Bronchial smooth muscle cell (primary cell): ENCODE measurements at places on chromosomes 11 and 22. TPM values are rescaled to one million over a fixed set of nuclear protein-coding genes. Genes with fewer than 3 reads are reported as not detected.

OR4D5 gene
- not detected in 2 replicates for total RNA-seq

TLCD5 gene
- 6.8 and 6.9 TPM in 2 replicates for total RNA-seq

ANO9 gene
- under 0.01 TPM in 1 of 2 replicates, not detected in the other for total RNA-seq

TMEM138 gene
- total RNA-seq, result 11.2 and 16.7 TPM in 2 replicates

OR51I2 gene
- not detected in 2 replicates for total RNA-seq

ALKBH3 gene
- total RNA-seq, result 33.4 and 36.7 TPM in 2 replicates

DNAJB13 gene
- 0.16 TPM in 1 of 2 replicates, not detected in the other for total RNA-seq

MRGPRE gene
- total RNA-seq, result not detected in 2 replicates

KIRREL3 gene
- total RNA-seq, result 0.60 and 2.7 TPM in 2 replicates

IGSF9B gene
- 0.17 and 0.79 TPM in 2 replicates for total RNA-seq

SCGB1D2 gene
- not detected in 2 replicates for total RNA-seq

SYT7 gene
- total RNA-seq, result 5.5 and 22.7 TPM in 2 replicates

PLEKHB1 gene
- total RNA-seq, result 1.3 and 1.6 TPM in 2 replicates

HEPHL1 gene
- total RNA-seq, result not detected in 2 replicates

TBC1D10A gene
- 8.5 and 10.1 TPM in 2 replicates for total RNA-seq

COX8A gene
- 313 and 411 TPM in 2 replicates for total RNA-seq

RAB3IL1 gene
- total RNA-seq, result 9.1 and 12.6 TPM in 2 replicates
